ENCODE measurements at places on chromosomes 4 and X.

- no peak for DNase-seq
Measured at GRCh38 chr4:185119927-185120630, 23.0 kb upstream of the SLC25A4 start.

DNA sequence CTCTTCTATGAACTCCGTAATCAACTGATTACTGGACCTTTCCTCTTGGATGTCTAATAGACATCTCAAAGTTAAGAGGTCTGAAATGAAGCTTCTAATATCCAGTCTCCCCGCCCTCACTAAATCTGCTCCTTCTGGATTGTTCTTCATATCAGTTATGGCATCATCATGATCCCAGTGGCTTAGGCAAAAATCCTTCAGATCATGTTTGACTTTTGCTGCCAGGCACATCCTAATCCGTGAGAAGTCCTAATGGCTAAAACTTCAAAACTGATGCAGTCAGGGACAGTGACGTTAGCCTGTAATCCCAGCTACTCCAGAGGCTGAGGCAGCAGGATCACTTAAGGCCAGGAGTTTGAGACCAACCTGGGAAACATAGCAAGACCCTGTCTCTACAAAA lies 55.1 kb upstream of the GUCY1A1 start:
- no peak for DNase-seq

- no peak for DNase-seq
Measured at GRCh38 chr4:101198682-101199339, 148.5 kb downstream of the PPP3CA start.

GRCh38 chr4:119861731-119862130 lies 204.9 kb downstream of the MAD2L1 start:
- no peak for DNase-seq

DNA sequence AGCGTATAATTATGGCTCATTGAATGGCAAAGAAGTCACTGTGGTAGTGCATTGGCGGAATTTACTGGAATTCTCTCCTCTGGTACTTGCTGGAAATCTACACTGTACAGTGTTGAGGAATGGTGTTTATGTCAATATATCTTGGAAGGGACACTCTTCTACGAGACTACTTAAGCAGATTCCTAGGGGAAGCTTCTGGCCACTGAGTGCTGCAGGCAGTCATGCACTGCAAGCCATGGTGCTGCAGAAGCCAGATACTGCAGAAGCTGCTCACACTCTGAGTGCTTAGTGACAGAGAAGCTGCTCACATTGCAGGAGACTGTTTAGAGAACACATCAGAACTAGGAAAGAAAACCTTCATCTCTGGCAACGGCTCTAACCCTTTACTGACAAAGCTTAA lies 725.0 kb downstream of the CCSER1 start:
- no peak for DNase-seq

DNA sequence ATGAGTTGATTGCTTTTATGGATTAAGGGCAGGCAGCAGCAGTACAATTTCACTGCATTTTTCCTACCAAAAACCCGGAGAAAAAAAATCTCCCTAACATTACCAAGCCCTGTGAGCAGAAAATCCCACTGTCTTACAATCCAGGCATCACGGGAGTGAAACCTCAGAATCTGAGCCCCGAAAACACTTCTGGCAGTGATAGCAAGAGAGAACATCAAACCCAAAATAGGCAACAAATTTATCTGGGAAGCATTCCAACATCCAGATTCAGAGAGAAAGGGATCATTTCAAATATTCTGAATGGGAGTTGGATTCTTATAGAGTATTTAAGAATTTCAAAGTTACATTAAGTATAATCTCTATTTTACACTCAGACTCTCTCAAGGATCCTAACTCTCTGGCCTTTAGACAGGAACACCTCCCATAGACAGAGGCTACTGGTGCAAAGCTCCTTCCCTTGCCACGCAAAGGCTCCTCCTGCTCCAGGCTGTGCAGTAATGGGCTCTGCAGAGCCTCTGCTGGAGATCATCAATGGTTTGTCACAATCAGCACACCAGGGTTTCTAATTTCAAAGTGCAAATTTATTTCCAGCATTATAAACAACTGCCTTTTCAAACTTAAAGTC lies 256.9 kb downstream of the PARM1 start:
- DNase-seq: no peak

DNA sequence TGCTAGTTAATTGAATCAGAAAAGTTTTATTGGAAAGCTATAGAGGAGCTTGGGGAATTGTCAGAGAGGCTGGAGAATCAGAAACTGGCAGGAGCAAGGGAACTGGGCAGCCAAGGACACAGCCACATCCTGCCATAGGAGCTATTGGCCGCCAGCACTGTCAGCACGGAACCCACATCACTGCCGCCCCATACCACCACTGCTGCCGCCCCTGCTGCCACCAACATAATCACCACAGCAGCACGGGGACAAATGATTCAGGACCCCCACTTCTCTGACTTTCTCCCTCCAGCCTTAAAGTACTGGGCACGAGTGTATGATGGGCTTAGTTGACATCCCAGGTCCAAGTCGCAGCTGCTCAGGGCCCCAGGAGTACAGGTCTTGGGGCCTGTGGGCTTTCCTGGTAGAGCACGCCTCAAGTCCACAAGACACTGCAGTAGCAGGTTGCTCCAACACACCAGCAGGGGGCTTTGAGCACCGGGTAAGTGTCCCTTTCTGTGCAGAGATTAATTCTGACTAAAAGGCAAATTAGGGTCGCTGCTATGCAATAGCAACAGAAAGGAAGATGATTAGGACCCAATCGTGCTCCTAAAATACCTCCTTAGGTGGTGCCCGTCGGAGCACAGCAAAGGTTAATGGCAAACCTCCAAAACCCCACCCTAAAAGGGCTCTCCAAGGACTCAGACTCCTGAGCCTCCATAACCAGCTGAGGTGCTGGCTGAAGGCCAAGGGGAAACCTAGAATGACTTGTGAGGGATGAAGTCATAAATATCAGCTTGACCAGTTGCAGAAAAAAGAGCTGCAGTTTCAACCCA lies 6.9 kb downstream of the PJA1 start:
- no peak for DNase-seq

- no peak for DNase-seq
Measured at GRCh38 chrX:49793686-49794085, 35.4 kb upstream of the PAGE4 start.

GRCh38 chrX:114038358-114038757 lies 545.5 kb upstream of the HTR2C start:
- no peak for DNase-seq

DNA sequence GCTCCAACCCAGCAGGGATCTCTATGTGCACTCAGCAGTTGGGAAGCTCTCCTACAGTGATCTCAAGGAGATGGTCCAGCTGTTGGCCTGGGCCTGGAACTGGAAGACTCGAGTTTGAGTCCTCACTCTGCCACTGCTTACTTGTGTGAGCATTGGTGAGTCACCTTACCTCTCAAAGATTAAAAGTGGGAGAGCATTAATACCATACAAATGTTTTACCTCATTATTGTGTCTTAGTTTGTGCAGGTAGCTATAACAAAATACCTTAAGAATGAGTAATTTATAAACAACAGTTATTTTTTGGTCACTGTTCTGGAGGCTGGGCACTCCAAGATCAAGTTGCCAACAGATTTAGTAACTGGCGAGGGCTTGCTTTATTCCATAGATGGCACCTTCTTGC lies 21.4 kb upstream of the ZNF827 start:
- DNase-seq: no peak

DNA sequence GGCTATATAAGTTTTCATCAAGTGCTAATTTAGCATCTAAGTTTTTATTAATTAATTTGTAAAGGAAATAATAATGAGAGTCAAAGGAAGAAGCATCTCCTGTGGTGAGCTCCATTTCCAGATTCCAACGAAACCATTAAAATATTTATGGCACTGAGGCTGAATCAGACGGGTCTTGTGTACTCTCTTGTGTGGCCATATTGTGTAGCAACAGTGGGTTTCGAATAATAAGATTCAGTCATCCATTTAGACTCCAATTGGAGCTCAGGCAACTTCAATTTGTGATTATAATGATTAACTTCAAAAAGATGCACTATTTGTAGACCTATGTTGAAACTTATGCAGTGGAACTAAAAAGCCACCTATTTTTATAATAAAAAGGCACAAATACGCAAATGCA lies 82.4 kb downstream of the SNCA start:
- no peak for DNase-seq

DNA sequence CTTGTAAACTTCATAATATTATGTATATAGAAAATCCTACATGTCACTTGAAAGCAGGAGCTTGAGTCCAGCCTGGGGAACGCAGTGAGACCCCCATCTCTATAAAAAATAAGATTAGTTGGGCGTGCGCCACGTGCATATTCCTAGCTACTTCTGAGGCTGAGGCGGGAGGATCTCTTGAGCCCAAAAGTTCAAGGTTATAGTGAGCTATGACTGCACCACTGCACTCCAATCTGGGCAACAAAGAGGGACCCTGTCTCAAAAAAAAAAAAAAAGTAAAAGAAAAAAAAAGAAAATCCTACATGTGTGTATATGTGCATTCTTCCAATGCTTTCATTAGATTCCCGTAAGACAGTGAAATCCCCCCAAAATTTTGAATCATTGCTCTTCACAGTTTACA lies 1.7 kb downstream of the SEC31A start:
- no peak for DNase-seq

GRCh38 chr4:44927399-44928380 lies 201.3 kb upstream of the GNPDA2 start:
- no peak for DNase-seq

DNA sequence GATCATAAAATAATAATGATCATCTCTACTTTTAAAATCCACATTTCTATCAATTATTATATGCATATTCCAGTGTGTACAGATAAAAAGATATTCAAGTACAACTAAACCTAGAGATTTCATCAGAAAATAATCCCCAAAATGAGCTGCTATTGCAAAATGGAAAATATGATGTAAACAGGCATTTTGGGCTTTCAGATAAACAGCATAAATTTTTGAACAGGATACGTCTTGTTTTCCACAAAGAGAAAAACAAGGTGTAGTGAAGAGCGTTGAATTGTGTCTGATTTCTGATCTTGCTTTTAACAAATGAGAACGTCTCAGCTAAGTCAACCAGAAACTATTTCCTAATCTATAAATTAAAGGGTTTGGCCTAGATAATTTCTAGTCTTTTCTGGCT lies 349.6 kb upstream of the FTHL17 start:
- DNase-seq: no peak

- DNase-seq: no peak
Measured at GRCh38 chr4:122612540-122612939, 8.3 kb downstream of the IL21 start.

DNA sequence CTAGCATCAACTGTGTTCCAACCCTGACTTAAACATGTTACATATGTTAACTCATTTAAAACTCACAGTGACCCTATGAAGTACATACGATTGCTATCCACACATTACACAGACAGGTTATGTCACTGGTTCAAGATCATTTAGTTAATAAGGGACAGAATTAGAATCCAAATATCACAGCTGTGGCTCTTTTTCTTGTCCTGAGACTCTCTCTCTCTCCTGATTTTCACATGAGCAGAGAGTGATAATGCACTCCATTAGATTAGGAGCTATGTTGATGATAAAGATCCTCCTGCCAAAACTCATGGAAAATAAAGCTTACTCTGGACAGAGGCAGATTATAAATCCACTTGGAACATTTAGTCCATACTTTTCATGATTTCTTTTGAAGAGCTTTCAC lies 408.3 kb downstream of the PPARGC1A start:
- no peak for DNase-seq

GRCh38 chr4:16029886-16030285 lies 53.9 kb downstream of the PROM1 start:
- no peak for DNase-seq

DNA sequence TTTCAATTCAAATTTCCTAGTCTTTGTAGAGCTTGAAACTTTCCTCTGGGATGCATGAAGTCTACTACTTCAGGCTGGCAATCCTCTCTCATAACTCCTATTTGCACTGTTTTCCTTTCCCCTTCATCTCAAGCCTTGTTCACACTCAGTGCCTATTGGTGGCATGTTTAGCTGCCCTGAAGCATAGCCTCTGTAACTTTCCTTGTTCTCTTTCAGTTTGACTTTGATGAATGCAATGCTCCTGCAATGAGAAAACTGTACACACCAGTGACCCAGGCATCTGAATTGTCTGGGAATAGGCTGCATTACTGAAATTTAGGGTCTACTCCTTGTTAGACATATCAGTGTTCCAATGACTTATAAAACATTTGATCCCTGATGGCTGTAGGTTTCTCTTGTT lies 81.7 kb downstream of the ANK2 start:
- no peak for DNase-seq

DNA sequence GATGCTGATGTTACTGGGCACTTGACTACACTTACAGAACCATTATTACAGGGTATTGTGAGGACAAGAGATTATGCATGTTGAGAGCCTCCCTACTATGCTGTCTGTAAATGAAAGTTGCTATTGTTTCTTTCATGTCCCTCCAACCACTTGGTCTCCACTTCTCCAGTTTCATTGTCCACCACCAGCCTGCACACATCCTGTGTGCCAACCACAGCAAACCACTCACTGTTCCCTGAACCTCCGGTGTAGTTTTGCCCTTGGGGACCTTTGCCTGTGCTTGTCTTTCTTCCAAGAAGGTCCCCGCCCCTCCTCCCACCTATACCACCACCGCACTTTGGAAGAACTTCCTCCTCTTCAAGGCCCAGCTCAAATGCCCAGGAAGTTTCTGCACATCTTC lies 43.1 kb upstream of the AFF2 start:
- DNase-seq: no peak

- no peak for DNase-seq
Measured at GRCh38 chrX:24839331-24839730, 145.6 kb downstream of the POLA1 start.

DNA sequence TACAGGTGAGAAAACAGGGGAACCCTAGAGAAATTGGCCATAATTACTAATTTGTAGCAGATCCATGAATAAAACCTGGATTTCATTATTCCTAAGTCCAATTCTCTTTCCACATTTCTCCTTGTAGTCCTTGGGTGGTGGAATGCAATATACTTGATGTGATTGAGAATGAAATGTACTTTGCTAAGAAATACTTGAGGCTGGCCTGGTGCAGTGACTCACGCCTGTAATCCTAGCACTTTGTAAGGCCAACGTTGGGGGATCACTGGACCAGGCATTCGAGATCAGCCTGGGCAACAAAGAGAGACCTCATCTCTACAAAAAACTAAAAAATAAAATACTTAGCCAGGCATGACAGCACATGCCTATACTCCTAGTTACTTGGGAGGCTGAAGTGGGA lies 15.9 kb downstream of the TMEM184C start:
- DNase-seq: no peak

DNA sequence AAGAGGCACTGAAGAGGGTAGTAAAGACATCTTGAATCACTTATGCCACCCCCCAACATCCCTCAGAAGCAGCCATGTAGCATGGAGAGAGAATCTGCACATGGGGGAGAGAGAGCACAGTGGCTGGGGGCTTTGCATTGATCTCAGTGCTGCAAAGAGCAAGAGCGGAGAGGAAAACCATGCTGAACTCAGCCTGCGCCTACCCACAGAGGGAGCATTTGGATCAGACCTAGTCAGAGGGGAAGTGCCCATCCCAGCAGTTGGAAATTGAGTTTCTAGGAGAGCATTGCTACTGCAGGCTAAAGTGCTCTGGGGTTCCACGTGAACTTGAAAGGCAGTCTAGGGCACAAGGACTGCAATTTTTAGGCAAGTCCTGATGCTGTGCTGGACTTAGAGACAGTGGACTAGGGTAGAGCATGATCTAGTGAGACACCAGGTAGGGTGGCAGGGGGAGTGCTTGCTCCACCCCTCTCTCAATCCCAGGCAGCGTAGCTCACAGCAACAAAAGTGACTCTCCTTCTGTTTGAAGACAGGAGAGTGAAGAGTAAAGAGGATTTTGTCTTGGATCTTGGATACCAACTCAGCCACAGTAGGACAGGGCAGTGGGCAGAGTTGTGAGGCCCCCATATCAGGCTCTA lies 9.0 kb upstream of the PROM1 start:
- no peak for DNase-seq
